ENCODE measurements at places on chromosomes 1 and 21. TPM values are rescaled to one million over a fixed set of nuclear protein-coding genes. Genes with fewer than 3 reads are reported as not detected.

DNA sequence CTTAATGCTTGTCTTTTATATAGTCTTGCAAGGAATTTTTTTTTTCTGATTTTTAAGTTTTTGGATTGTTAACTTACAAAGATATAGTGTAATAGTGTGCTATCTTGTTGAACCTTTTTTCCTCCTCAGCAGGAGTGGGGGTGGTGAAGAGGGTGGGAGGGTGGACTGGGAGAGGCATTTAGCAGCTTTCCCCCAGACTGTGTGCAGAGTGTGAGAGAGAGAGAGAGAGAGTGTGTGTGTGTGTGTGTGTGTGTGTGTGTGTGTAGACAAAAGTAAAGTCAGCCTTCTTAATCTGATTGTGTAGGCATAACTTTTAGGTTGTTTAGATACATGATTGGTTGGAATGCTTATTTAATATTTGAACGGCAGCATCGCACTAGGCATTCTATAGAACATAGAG, 4.9 kb downstream of the CAMTA1 start:
- H3K36me3 ChIP-seq, result peaks cover 3% of the 10 kb centered on the region
- no peak overlapping the region for H3K4me3 ChIP-seq
- H3K27me3 ChIP-seq, result no peaks in the 10 kb centered on the region
- H3K27ac ChIP-seq, result no peak overlapping the region
- no peak for DNase-seq

- H3K36me3 ChIP-seq, result no peaks in the 10 kb centered on the region
- no peak overlapping the region for H3K27ac ChIP-seq
- no peak overlapping the region for H3K4me3 ChIP-seq
These were observed 83.5 kb downstream of the MAN1C1 start for GRCh38 chr1:25700144-25700523.

DNA sequence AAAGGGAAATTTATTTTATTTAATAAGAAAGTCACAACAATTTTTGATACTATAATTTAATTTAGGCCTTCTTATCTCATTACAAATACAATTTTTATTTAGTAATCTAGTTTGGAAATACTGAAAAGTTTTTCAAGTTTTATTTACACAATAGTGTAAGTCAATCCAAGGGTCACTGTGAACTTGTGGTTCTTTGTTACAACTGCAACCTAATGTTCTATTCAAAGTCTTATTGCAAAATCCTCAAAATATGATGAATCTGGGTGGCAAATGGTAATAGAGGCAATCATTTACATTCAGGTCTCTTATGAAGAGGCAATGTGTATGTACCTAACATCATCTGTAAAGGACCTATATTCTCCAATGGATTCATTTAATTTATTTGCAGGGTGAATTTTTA, 421.2 kb downstream of the DPYD start:
- no peaks in the 10 kb centered on the region for H3K4me1 ChIP-seq
- no peaks in the 10 kb centered on the region for H3K27me3 ChIP-seq
- no peaks in the 10 kb centered on the region for H3K36me3 ChIP-seq
- DNase-seq, result no peak

- DNase-seq, result peak; percentile 36
- peaks cover 12% of the 10 kb centered on the region for H3K4me1 ChIP-seq
- no peaks in the 10 kb centered on the region for H3K36me3 ChIP-seq
- H3K4me3 ChIP-seq, result no peak overlapping the region
These were observed 8.1 kb upstream of the INKA2 start for GRCh38 chr1:111747282-111747734.

SV2A gene
- total RNA-seq, result 6.8 TPM

Measured in astrocyte (in vitro differentiated cells and primary cell).